ENCODE measurements at places on chromosomes 2 and 18.

- DNase-seq = no peak
These were observed 52.4 kb downstream of the TNS1 start for GRCh38 chr2:217950401-217950871.

DNA sequence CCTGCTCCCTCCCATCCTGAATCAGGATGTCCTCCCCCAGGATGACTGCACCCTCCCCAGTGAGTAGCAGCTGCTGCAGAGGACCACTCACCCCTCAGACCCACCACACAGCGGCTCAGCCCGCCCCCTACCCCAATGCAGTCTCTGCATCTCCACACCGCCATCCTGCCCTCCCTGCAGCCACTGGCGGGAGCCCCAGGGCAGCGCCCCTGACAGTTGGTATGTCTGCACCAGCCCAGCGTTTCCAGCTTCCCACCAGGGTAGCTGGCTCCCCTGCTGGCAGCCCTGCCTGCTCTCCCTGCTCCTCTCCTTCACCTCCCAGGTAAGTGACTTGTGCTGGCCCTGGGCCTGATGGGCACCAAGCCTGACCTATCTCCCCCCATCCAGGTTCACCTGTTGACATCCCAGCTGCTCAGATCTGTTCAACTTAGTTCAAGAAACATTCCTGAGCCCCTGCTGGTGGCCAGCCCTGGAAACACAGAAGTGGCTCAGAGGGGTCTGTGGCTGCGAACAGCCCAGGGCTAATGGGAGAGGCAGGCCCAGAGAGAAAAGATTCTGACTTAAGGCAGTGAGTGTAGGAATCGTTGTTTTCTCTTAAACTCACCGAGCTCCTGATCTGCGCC lies 117.7 kb upstream of the RAB6C start:
- no peak for DNase-seq

GRCh38 chr2:240997856-240998705 lies at the start of gene SNED1:
TSS of gene SNED1 (plus strand) at chr2:240998618. CDS start at chr2:240998838, 220 bp downstream.
- peak; percentile 31 for DNase-seq

GRCh38 chr18:12656605-12656937 lies 1.3 kb downstream of the SPIRE1 start:
- no peak for DNase-seq

- no peak for DNase-seq
These were observed 539.7 kb upstream of the NETO1 start for GRCh38 chr18:73407506-73407905.

- DNase-seq = no peak
These were observed 214.2 kb downstream of the ICOS start for GRCh38 chr2:204150721-204151120.

DNA sequence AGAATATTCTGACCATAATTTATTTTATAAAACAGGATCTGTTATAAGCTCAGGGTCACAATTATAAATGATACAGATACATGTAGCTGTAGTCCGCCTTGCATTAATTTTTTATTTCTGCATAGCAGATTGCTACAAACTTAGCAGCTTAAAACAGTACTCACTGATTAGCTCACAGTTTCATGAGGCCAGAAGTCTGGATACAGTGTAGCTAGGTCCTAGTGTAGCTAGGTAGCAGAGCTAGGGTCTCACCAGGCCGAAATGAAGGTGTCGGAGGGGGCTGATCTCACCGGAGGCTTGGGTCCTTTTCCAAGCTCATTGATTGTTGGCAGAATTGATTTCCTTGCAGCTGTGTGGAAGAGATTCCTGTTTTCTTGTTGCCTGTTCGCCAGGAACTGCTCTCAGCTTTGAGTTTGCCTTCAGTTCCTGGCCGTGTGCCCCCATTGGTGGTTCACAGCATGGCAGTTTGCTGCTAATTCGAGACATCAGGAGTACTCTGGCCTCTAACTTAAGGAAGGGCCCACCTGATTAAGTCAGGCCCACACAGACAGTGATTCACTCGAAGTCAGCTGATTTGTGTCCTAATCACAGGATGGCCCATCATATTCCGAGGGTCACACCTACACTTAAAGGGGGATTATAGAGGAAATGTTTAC lies 18.4 kb downstream of the NAPG start:
- DNase-seq = no peak

GRCh38 chr2:100380681-100381080 lies 36.8 kb downstream of the CHST10 start:
- DNase-seq = no peak

DNA sequence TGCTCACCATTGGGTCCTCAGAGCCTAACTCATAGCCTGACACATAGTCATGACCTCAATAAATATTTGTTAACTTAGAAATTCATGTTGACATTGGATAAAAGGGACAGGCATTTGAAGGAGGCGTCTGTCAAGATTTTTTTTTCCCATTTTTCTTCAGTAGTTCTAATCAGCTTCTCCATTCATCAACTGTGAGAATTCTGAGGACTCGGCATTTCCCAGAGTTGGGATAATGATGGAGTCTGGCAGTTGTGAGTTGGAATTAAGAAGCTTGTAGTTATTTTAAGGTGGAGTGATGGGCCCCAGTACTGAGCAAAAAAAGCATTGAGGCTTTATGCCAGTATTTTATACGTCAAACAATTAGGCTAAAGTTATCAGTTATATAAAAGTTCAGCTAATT lies 4.6 kb downstream of the SPATS2L start:
- DNase-seq = no peak

DNA sequence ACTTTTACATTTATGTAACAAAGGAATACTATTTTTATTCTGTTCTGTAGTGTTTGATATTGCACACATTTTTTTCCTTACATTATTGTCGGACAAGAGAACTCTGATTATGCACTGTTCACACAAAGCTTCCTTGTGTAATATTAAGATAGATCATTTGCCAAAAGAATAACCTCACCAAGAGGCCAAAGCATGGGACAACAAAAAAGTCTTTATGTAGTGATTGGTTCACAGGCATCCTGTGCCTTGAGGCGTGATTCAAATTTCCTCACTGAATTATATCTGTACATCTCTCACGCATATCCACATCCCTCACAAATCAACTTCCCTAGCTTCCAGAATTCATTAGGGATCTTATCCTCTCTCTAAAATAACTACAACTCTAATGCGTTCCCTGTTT lies 642.7 kb downstream of the NR4A2 start:
- DNase-seq = no peak

DNA sequence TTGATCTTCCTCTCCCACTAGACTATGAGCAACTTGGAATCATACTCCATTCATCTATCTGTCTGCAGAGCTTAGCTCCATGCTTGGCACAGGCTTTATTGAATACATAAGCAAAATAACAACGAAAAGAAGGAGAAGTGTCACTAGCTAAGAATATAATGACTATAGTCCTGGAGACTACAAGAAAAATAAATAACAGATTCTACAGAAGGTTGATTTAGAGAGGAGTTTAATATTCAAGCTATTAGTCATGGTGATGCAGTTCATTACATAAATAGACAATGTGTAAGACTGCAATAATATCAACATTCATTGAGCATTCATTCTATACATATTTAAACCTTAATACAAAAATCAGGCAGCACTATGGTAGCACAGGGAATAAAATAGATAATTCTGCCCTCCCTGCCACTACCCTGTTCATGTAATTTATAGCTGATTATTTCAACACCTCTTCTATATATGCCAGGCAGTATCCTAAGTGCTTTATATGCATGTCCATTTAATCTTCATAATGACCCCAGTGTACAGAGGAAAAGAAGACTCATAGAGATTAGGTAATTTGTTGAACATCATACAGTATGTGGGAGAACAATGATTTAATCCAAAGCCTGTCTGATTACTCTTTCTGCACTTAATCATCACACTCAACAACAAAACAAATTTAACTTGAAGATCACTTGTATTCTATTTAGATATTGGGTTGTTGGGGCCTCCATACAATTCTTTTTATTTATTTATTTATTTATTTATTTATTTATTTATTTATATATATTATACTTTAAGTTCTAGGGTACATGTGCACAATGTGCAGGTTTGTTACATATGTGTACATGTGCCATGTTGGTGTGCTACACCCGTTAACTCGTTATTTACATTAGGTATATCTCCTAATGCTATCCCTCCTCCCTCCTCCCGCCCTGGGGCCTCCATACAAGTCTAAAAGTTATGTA lies 165.3 kb downstream of the RNF152 start:
- DNase-seq = no peak

DNA sequence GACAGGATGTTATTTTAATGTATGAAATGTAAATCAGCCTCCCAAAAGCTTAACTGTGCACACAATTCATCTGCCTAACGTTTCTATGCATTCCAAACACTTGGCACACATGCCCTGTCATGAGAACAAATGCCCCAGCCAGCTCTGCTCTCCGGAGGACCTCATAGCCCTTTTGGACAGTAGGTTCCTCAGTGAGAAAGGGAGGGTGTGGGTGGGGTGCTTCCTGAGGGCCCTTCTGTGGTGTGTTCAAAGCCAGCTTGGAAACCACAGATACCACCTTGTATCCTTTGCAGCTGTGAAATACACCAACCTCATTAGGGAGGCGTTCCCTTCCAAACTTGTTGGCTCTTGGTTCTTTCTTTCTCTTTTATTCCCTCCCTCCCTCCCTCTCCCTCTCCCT lies 102.2 kb upstream of the ASB18 start:
- DNase-seq = no peak

GRCh38 chr2:233250568-233250967 lies 905 bp upstream of the ATG16L1 start:
- DNase-seq = no peak

- DNase-seq = no peak
These were observed 518 bp upstream of the NFU1 start for GRCh38 chr2:69437751-69438154.

- no peak for DNase-seq
These were observed 47.6 kb downstream of the G6PC2 start for GRCh38 chr2:168948621-168949212.

- DNase-seq = no peak
These were observed 862.5 kb upstream of the ID2 start for GRCh38 chr2:7819316-7819715.

DNA sequence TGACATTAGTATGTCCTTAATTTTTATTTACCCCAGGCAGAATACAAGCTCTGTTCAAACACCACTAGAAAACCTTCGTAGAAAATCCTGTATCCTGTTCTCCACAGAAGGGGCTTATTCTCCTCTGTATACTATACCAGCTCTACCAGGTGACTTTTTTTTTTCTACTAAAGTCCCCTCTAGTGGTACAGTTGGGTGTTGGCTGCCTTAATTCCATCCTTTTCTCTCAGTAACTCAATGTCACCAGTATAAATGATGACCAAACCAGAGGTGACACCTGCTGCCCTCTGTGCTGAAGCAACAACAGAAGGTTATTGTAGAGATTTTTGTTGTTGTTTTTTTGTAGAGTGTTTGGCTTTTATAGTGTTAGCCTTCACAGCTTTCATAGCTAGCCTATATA lies 1322.0 kb downstream of the LRP1B start:
- no peak for DNase-seq

DNA sequence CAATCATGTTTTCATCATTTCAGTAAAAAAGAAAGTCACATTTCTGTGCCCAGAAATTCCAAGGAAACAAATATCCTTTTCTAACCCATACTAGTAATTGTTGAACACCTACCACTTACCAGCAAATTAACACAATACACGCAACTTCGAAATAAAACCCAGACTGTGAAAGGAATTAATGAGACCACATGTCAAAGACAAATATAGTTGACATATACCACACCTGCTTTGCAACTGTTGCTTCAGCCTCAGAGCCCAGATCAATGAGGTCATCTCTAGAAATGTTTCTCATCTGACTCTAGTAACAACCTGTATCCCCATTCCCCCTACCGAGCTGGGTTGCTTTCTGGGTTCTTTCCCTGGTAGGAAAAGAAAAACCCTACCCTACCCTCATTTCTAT lies 52.6 kb downstream of the TRIP12 start:
- DNase-seq = no peak

GRCh38 chr2:14936426-14936825 lies 303.9 kb downstream of the LRATD1 start:
- no peak for DNase-seq

GRCh38 chr2:228658998-228659397 lies 477.5 kb upstream of the SPHKAP start:
- DNase-seq = no peak

DNA sequence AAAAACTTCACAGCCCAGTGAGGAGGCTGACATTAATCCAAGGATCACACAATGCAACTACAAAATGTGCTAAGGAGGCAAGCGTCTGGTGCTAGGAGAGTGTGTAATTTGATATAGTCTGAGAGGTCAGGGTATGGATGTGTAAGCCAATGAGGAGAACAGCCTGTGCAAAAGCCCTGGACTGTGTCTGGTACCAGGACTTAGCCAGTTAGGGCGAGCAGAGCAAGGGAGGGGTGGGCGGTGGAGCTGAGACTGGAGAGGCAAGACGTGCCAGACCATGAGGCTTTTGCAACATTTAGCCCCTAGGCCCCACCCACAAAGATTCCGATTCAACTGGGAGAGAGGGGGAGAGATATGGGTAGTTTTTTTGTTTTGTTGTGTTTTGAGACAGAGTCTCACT lies 33.5 kb upstream of the SPRED2 start:
- no peak for DNase-seq

DNA sequence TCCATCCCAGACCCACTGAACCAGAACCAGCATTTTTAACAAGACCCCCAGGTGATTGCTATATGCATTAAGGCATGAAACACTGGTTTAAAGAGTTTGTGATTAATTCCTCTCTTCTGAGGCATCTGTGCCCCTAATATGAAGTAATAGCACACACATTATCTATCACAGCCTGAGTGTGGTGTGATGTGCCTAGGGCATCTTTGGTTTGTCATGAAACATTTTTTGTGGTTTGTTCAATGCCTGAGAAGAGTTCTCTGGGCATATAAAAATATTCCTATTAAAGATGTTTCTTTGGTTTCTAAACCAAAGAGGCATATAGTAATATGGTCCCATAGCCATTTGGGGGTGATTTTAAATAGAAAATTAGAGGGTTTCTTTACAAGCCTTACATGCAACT lies 221.7 kb upstream of the SPOPL start:
- no peak for DNase-seq

DNA sequence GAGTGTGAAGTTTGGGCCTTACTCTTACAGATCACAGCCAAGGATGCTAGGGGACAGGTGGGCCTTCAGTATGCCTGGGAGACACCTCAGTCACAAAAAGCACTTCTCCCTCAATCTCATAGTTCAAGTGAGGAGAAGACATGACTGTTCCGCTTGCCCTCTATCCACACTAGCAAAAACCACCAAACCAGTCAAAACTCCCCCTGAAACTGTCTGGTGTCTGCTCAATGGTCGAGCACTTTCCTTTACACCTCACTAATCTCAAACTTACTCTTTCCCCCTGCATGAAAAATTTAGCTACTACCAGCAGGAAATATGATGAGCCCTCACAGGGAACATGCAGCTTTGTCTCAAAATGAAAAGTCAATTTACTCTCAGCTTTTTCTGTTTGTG lies 232.2 kb downstream of the TRIB2 start:
- DNase-seq = no peak
